Left colon (tissue), 2 donors: ENCODE measurements at places on chromosomes 16 and 17. TPM values are rescaled to one million over a fixed set of nuclear protein-coding genes. Genes with fewer than 3 reads are reported as not detected.

- DNase-seq, result no peak
Measured at GRCh38 chr17:40909755-40910154, 24.7 kb upstream of the KRT20 start.

- no peak for DNase-seq
Measured at GRCh38 chr17:6753546-6753945, 2.3 kb upstream of the XAF1 start.

- DNase-seq, result no peak
Measured at GRCh38 chr16:87331241-87331801, 14.1 kb upstream of the C16orf95 start.

DNA sequence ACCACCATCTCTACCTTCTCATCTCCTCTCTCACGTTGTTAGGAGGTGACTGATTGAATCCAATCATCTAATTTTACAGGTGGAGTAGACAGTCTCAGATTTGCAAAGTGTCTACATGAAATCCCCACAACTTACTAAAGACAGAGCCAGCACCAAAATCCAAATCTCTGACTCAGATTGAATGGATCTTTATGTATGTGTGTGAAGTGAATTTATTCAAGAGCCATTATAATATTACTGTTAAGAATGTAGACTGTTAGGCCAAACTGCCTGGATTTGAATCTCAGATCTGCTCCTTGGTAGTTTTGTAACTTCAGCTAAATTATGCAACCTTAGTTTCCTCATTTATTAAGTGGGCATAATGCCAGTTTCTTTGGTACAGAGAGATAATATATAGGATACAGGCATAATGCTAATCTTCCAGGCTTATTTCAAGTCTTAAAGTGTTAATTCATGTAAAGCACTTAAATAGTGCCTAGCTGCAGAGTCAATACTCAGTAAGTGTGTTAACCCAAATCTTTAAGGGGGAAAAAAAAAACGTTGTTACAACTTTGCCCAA lies 12.7 kb downstream of the CNEP1R1 start:
- DNase-seq, result no peak

DNA sequence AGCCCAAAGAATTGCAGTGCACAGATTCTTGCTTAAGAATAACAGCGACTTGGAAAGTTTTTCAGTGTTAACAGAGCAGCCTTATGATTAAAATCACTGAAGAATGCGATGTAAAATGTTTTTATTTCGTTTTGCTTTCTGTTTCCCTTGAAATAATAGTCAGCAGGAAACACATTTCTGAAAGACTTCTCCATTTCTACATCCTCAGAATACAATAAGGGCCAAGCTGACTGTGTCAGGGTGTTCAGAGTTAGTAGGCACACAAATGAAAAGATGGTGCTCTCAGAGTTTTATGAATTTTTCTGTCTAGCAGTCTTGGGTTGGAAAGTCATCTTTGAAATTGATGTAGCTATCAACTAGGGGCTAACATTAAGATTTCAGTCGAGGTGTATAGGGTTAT lies 582.9 kb upstream of the RBFOX1 start:
- DNase-seq, result no peak

DNA sequence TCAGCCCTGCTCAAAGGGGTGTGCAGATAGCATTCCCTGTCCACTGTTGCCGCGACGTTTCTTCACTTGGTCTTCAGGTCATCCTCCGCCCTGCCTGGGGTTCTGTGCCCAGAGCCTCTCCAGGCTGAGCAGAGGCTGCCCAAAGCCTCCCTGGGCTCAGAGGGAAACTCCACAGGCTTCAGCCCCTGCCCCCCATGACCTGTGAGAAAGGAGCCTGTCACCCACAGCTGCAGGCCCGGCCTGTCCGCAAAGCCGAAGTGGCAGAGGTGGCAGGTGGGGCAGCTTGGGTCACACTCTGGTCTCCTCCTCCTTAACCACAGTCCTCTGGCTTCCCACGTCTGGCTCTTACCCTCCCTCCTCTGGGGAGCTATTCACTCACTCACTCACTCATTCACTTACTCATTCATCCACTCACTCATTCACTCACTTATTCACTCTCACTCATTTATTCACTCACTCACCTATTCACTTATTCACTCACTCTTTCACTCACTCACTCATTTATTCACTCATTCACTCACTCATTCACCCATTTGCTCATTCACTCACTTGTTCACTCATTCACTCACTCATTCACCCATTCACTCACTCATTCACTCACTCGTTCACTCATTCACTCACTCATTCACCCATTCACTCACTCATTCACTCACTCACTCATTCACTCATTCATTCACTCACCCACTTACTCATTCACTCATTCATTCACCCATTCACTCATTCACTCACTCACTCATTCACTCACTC lies 7.1 kb upstream of the CPSF4L start:
- no peak for DNase-seq

DNA sequence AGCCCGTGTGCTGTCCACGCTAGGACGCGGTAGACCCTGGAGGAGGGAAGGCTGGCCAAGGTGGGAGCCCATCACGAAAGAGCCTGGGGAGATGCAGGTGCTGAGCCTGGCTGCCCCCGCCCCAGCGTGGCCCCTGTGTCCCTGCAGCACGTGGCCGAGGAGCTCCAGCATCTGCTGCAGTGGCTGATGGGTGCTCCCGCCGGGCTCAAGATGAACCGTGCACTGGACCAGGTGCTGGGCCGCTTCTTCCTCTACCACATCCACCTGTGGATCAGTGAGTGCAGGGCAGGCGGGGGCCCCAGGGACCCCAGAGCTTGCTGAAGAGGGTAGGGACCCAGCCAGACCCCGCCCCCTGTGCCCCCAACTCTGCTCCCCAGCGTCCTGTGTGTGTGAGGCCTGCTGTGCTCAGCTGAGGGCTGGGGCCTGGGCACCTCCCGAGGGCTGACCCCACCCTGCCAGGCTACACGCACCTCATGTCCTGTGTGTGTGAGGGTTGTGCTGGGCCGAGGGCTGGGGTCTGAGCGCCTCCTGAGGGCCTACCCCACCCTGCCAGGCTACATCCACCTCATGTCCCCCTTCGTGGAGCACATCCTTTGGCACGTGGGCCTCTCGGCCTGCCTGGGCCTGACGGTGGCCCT lies 8.6 kb downstream of the PIGQ start:
- DNase-seq, result no peak

DNA sequence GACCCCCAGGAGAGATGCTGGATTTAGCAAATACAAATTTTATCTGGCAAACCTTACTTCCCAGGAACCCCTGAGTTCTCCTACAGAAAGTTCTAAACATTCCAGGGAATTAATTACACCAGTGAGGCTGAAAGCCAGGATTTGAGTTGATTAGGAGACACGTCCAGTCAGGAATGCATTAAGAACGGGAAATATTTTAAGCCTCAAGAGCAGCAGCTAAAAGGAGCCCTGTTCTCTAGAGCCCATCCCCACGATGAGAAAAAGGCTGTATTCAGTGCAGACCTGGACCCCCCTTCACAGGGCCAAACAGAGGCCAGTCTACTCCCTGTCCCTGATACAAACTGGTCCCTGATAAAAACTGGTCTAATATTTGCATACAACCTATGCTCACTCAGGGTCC lies 55.0 kb downstream of the VAT1L start:
- no peak for DNase-seq

DNA sequence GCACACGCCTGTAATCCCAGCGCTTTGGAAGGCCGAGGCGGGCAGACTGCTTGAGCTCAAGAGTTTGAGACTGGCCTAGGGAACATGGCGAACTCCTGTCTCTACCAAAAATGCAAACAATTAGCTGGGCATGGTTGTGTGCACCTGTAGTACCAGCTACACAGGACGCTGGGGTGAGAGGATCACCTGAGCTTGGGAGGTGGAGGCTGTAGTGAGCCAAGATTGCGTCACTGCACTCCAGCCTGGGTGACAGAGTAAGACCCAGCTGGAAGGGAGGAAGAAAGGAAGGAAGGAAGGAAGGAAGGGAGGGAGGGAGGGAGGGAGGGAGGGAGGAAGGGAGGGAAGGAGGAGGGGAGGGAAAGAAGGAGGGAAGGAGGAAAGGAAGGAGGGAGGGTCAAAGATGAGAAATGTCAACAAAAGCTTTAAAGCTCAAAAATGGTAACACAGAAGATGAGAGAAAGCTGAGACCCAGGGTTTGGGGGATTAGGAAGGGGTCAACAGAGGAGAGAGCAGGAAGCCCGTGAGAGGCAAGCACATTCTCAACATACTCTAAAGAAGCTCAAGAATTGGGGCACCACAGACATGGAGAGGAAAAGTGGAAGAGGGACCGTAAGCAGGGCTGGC lies 5.0 kb upstream of the KRT19 start:
- DNase-seq, result no peak

- no peak for DNase-seq
Measured at GRCh38 chr16:27759301-27759871, 209.4 kb downstream of the KATNIP start.

RNF157 gene
- 23.6 TPM for total RNA-seq

HAS3 gene
- 2.8 TPM for total RNA-seq

CACNG4 gene
- total RNA-seq, result 0.15 TPM
